ENCODE measurements at places on chromosomes 3 and 15.

DNA sequence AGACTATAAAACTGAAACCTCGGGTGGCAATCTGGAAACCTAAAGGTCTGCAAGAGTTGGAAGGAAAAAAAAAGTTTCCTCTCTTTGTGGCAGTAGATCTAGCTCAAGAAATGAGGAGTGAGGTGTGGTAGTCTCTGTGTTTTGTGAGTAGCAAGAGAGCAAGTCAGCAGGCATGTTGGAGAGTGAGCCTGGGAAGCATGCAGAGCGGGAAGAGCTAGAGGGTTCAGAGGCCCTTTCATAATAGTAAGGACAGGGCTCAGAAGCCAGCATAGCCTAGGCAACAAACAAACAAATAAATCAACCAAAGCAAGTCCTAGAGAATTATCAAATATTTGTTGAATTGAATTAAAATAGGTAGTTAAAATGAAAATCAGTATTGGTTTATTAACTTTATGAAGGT, 189.7 kb upstream of the CBLB start:
- DNase-seq, result no peak

GRCh38 chr15:27084844-27085243, 113.9 kb downstream of the GABRG3 start:
- no peak for DNase-seq

DNA sequence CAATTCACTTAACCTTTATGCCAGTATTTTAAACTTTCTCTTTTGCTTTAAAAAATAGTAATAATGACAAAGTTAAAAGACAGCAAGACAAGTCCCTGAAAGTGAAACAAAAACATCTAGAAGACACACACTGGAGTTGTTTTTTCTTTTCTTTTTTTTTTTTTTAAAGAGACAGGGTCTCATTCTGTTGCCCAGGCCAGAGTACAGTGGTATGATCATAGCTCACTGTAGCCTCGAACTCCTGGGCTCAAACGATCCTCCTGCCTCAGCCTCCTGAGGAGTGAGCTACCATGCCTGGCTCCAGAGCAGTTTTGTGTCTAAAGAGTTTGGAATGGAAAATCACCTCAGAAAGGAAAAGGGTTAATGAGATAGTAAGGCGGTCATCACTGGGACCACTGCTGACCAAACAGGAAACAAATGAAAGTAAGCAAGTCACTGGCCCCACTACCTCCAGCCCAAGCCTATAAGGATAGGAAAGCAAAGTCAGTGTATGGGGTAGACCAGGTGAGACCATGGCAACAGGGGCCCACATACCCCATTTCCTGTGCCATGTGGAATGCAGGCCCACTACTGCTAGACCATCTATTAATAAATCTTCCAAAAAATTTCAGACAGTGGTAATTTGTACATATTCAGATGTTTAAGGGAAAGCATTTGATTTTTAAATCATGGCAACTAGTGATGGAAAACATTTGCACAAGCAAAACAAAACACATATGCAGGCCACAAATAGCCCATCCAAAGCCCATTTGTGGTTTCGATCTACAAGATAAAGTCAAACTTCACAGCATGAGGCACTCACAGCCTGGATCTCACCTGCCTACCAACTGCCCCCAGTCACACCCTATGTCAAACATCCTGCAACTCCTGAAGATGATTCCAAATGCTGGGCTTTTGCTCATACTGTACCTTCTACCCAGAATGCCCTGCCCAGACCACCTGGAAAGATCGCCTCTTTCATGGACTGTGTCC, 62.6 kb downstream of the OSBPL10 start:
- no peak for DNase-seq

GRCh38 chr3:114436182-114436581, 142.4 kb downstream of the TIGIT start:
- no peak for DNase-seq

DNA sequence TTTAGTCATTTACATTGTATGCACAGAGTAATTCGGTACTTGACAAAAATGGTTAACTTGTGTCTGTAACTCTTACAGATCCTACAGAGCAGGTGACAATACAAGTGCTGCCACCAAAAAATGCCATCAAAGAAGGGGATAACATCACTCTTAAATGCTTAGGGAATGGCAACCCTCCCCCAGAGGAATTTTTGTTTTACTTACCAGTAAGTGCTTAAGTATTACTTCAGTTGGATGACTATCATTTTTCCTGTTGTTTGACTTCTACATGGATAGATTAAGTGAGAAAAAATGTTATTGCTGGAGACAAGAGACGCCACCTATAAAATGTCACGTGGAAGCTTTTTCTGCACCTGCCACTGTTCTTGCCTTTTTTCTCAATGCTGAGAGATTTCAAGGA, 173.2 kb downstream of the ALCAM start:
- no peak for DNase-seq

- no peak for DNase-seq
These were observed 68.6 kb upstream of the ONECUT1 start for GRCh38 chr15:52858782-52859176.

DNA sequence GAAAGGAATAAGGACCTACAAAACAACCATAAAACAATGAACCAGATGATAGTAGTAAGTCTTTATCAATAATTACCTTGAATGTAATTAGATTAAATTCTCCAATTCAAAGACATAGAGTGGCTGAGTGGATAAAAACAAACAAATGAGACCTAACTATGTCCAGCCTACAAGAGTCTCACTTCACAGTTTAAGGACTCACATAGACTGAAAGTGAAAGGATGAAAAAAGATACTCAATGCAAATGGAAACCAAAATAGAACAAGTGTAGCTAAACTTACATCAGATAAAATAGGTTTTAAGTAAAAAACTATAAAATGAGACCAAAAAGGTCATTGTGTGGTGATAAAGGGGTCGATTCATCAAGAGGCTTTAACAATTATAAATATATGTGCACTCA, 21.9 kb upstream of the NR1I2 start:
- DNase-seq, result no peak

DNA sequence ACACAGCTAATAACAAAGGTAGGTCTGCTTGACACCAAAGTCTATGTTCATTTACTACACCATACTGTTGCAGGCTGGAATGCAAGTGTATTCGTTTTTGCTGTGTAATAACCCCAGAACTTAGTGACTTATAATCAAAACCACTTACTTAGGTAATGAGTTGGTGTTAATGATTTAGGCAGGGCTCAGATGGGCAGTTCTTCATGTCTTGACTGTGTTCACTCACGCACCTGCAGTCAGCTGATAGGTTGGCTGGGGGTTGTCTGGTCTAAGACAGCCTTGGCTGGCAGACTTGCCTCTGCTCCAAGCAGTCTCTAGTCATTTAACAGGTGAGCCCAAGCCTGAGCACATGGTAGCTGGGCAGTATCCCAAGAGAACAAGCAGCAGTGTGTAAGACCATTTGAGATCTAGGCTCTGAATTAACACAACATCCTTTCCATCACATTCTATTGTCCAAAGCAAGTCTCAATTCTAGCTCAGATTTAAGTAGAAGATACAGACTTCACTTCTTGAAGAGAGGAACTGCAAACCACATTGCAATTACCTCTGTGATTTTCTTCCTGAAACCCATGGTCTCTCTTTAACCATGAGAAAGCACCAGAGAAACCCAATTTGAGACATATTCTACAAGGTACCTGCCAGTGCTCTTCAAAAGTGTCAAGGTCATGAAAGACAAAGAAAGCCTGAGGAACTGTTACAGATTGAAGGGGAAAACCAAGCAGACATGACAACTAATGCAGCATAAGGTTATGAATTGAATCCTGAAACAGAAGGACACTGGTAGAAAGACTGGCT, 13.3 kb upstream of the DCLK3 start:
- no peak for DNase-seq

GRCh38 chr15:43314171-43314570, 16.2 kb downstream of the LCMT2 start:
- no peak for DNase-seq

GRCh38 chr15:26128611-26129140, 265.5 kb upstream of the ATP10A start:
- DNase-seq, result no peak

DNA sequence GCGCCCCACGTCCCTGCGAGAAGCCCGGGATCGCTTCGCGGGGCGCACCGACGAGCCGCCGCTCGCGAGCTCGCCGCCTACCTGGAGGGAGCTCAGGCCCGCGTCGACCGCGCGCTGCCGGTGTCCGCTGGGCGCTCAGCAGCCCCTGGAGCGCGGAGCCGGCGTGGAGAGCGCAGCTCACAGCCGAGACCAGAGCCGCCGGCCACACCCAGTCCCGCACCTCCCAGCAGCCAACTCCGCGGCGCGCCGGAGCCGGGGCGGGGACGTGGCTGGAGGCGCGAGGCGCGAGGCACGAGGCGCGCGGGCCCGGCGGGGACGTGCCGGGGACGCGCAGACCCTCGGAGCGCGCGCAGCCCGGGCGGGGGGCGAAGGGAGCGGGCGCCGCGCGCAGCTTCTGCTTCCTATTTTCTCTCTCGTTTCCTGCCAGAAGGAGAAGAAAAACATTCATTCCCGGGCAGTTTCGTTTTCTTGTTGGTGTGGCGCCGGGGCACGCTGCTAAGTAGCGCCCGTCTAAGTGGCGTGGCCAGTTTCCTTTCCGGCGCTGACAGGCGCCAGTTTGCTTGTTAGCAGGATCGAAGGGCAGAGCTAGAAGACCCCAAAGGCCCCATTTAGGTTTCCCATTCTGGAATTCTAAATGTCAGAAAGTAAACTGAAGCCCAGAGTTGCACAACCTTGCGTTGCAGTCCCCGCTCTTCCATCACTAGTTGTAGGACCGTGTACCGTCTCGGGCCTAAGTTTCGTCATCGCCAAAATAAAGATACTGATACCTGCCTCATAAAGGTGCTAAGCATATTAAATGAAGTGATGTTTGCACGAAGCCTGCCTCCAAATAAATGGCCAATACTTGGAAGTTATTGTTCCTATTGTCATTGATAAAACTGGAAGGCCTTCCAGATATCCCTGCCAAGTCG, at the start of gene GNB4:
TSS of gene GNB4 (minus strand) at position 206 of the 911 bp plus-strand sequence. CDS start 25,270 bp downstream, outside the sequence.
- DNase-seq, result no peak

- no peak for DNase-seq
These were observed 295.8 kb downstream of the MAGI1 start for GRCh38 chr3:65742914-65743313.

- DNase-seq, result no peak
These were observed 31.5 kb upstream of the SLC6A6 start for GRCh38 chr3:14370720-14371572.

GRCh38 chr3:14474363-14475081, 65.6 kb downstream of the GRIP2 start:
- DNase-seq, result no peak

DNA sequence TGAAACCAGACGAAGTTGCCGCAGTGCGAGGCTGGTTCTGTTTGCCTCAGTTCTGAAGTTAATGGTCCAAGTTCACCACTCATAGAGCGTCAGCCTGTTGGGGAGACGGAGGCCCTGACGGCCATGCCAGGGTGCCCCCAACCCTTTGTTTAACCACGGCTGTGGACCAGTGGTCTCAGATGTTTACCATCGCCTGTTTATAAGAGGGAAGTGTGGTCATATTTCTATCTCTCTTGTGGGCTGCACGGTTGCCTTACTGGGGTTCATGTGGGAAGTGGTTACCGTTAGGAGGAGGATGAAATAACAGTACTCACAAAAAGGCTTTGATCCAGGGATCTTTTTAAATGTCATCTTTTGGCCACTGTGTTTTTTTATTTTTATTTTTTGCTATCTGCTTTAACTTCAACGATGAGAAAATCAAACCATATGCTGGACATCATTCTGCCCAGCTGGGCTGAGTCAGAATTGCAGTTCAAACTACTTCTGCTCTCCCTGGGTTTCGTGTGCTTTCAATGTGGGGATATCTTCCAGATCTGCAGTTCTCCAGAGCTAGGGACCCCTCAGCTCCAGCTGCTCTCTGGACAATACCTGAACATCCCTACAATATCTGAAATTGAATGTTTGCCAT, 17.8 kb downstream of the SMAD3 start:
- no peak for DNase-seq

GRCh38 chr15:52005748-52006701, 13.0 kb upstream of the MAPK6 start:
- DNase-seq, result no peak

- no peak for DNase-seq
These were observed 278.3 kb downstream of the SHQ1 start for GRCh38 chr3:72569754-72570440.

- peak; percentile 54 for DNase-seq
These were observed 878 bp downstream of the SPPL2A start for GRCh38 chr15:50764461-50765194.

GRCh38 chr3:101200461-101200860, 119.9 kb downstream of the IMPG2 start:
- no peak for DNase-seq

DNA sequence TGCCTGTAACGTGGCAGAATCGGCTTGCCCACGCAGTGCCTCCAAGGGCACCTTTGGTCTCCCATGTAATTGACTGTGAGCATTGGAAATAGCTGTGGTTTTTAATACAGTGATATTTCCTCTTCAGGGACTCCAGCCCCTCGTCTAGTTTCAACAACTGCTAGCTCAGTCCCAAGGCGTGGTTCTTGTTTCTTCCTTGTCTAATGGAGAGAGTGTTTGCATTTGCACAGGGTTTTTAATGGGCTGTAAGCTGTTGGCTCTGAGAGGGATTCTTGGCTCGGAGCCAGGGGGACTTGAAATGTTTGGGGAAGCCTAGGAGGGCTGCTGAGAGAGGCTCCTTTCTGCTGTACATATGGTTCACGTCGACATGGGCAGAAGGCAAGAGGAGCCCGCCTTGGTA, 86.2 kb downstream of the THSD4 start:
- DNase-seq, result no peak

GRCh38 chr3:34858067-34858660, 781.2 kb upstream of the ARPP21 start:
- no peak for DNase-seq

- no peak for DNase-seq
These were observed 153.9 kb downstream of the APBA2 start for GRCh38 chr15:29039466-29040369.

- no peak for DNase-seq
These were observed 12.4 kb downstream of the ATR start for GRCh38 chr3:142566096-142566495.

DNA sequence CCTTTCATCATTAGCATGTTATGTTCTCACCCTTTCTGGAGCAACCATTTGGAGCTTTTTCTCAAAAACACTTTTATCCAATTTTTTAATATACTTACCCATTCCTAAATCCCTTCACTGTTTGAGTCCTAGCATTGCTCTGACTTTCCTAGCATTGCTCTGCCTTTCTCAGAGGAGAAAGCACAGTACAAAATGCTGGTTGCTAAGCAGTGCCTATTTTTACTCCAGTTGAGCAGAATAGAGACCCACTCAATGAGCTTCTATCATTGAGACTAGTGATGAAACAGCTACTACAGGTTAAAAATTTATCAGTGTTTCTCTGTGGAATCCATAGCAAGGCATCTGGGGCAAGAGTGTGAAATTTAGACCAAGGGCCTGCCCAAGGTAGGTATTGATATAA, 21.8 kb upstream of the IL1RAP start:
- no peak for DNase-seq

DNA sequence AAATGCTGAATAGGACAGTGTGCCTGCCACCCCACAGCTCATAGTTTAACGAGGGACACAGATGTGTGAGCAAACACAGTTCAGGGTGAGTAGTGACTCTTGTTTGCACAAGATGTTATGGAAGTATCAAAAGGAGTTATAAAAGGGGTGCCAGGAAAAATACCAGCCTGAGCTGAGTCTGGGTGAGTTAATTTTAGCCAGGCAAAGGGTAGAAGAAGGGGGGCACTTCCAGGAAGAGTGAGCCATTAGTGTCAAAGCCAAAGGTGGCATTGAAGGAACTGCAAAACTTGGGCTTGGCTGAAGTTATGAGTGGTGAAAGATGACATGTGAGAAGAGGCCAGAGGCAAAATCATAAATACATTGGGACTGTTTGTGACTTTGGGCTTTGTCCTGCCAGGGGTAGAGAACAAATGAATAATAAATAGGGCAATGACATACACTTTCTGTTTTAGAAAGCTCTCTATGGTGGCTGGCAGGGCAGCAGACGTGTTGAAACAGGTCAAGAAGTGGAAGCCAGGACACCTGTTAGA, 1.9 kb upstream of the SPPL2A start:
- no peak for DNase-seq

Measured in stimulated activated naive CD4-positive, alpha-beta T cell (primary cell).